ENCODE measurements at places on chromosomes 1 and 21. TPM values are rescaled to one million over a fixed set of nuclear protein-coding genes. Genes with fewer than 3 reads are reported as not detected.

- no peak for DNase-seq
Observed at GRCh38 chr1:78834201-78834741, 172.3 kb downstream of the ADGRL4 start.

DNA sequence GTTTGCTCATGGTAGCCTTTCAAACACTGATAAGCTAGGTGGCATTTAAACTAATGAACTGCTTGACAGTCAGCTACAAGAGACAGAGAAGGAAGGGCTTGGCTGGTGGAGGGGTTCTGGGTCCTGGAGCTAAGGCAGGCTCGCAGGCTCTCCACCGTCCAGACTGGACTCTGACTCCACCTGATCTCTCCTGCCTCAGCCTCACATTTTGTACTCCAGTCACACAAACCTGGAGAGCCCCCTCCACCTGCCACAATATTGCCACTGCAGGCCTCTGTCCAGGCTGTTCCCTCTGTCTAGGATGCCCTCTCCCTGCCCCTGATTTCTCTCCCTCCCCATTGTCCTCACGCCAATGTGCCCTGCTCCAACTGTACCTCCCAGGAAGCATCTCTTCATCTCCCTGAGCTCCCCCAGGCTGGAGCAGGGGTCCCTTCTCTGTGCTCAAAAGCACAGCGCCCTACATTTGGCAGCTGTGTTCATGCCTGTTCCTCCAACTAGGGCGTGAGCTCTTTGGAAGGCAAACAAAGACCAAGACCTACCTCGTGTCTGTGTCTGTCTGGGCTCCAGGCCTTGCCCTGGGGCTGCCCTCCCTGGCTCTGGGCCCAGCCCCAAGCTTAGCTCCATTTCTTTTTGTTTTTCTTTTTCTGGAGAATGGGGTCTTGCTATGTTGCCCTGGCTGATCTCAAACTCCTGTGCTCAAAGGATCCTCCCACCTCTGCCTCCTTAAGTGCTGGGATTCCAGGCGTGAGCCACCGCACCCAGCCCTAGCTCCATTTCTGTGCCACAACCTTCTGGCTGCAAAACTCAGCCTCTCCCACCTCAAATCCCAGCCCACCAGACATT lies 2.9 kb downstream of the TIE1 start:
- DNase-seq: peak; percentile 22

ST6GALNAC3 gene
- total RNA-seq: 10.5 TPM

- DNase-seq: no peak
Observed at GRCh38 chr1:172938681-172939080, 112.1 kb downstream of the TNFSF18 start.

PTGFRN gene
- 33.6 TPM for total RNA-seq

- no peak for DNase-seq
Observed at GRCh38 chr1:248798791-248799190, 26.9 kb downstream of the SH3BP5L start.

DNA sequence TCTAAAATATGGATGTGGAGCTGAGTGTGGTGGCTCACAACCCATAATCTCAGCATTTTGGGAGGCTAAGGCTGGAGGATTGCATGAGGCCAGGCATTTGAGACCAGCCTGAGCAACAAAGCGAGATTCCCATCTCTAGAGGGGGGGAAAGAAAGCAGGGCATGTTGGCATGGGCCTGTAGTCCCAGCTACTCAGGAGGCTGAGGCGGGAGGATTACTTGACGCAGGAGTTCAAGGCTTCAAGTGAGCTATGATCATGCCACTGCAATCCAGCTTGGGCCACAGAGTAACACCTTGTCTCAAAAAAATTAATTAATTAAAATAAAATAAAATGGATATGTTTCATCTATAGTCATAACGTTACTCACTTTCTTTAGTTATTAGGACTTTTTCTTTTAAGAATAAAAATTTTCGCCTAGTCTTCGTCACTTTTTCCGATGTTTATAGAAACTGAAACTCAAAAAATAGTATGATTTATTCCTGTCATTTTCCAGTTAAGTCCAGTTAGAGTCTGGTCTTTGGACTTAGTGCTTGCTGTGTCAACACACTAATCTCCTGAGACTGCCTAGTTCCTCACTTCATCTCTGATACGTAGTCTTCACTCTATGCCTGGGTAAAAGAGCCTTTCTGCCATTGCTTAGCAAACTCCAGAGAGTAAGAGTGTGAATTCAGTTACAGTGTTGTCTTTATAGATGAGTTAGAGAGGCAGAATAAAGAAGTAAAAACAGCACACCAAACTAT lies 28.0 kb downstream of the IARS2 start:
- DNase-seq: no peak

CLDN8 gene
- total RNA-seq: 1.5 TPM

DNA sequence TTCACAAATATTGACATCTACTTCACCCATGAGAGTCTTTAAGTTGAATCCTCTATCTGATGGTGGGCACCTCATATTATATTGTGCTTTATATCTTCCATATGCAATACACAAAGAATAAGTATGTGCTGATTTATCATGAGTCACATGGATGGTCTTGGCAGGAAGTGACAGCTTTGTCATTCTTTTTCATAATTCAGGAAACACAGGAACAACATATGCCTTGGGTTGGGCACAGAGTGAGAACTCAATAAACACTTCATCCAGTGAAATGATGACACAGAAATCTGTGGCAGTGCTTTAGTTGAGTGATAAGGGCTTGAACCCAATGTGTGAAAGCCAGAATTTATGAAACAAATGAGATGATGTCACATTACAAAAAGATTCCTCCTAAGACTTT lies 41.2 kb downstream of the GADD45A start:
- DNase-seq: no peak

DNA sequence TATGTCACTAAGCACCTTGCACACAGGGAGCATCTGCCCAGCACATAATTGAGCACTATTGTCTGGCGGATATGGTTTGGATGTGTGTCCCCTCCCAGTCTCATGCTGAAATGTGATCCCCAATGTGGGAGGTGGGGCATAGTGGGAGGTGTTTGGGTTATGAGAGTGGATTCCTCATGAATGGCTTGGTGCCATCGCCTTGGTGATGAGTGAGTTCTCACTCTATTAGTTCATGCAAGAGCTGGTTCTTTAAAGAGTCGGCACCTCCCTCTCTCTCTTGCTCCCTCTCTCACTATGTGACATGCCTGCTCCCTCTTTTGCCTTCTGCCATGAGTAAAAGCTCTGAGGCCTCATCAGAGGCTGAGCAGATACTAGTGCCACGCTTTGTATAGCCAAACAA lies 9.5 kb downstream of the CTSK start:
- DNase-seq: no peak

DNA sequence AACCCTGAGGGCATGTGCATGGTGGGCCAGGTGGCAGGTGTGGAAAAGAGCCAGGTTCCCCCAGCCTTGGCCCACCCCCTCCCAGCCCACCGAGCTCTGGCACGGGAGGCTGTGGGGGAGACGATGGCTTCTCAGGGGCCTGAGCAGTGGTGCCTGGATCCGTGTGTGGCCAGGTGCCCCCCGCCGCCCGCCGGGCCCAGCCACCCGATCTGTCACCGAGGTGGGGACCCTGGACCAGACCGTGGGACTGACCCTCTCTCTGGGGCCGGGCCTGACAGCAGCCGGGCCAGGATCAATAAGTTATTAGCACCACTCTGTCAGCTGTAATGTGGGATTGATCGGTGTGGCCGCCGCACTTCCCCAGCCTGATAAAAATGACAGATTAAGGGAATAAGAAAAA lies 13.8 kb downstream of the SAMD11 start:
- DNase-seq: no peak

GRCh38 chr1:179187735-179188471 lies 41.6 kb downstream of the ABL2 start:
- DNase-seq: no peak
